ENCODE measurements at places on chromosomes 13 and 19.

DNA sequence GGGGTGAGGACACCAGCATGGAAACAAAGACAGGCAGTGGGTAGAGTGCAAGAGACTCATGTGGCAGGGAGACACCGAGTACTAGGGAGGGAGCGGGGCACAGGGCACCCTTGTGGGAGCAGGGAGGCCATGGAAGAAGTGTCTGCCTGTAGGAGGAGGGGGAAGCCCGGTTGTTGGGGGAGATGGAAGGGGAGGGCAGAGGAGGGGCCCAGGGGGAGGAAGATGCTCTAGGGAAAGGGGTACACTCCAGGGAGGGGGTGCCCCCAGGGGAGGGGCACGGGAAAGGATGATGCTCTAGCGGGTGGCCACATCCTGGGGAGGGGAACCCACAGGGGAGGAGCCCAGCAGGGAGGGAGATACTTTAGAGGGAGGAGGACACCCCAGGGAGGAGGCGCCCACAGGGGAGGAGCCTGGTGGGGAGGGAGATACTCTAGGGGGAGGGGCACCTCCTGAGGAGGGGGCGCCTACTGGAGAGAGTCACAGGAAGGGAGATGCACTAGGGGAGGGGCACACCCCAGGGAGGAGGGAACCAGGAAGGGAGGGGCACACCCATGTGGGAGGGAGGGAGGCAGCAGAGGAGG lies 24.9 kb downstream of the CPAMD8 start:
- no peak for DNase-seq

GRCh38 chr19:54485851-54486250 lies 12.8 kb upstream of the CDC42EP5 start:
- no peak for DNase-seq

DNA sequence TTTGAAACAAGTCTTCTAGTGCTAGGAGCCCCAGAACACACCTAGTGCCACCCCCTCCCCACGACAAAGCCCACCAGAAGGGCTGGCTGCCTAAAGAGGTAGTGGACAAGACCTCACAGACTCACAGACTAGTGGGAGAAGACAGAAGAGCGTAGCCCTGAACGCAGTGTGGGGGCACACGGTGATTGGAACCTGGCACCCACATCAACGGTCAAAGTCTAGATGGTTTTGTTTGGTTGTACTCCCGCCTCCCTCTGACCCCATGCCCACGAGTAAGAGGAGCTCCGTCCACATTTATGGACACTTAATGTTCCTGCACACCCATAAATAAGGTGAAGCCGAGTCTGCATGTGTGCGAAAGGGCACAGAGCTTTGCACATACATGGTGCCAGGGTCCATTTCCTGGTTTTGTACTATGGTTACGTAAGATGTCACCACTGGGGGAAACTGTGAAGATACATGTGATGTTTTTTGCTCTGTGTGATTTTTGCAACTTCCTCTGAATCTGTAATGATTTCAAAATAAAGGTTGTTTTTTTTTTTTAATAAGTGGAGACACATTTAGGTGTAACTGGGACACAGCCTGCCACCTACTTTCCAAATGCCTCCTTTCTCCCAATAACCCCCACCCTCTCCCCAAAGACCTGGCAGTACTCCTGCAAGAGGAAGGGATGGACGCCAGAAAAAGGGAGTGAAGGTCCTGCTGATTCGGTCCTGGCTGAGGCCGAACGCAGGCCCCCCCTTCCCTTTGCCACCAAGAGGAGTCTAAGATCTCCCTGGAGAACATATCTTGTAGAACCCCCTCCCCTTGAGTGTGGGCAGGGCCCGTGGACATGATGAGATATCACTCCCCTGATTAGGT lies 72.8 kb downstream of the GNG7 start:
- no peak for DNase-seq

DNA sequence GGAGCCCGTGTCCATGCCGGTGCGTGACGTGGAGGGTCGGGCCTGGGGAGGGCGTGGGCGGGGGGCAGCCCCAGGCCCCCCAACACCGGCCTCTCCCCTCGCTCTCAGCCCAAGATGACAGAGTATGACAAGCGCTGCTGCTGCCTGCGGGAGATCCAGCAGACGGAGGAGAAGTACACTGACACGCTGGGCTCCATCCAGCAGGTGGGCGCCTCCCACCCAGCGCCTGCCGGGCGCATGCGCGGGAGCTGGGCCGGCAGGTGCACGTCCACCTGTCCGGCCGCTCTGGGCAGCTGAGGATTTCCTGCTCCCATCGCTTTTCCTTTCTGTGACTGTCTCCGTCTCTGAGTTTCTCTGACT lies 49.8 kb downstream of the VAV1 start:
- DNase-seq = peak; percentile 3

GRCh38 chr19:6718111-6718740 lies 2.2 kb downstream of the C3 start:
- no peak for DNase-seq

- DNase-seq = peak; percentile 60
Measured at GRCh38 chr13:99658261-99658991, 157.2 kb downstream of the TM9SF2 start.

- DNase-seq = no peak
Measured at GRCh38 chr19:55173714-55174409, 6.2 kb downstream of the SYT5 start.

DNA sequence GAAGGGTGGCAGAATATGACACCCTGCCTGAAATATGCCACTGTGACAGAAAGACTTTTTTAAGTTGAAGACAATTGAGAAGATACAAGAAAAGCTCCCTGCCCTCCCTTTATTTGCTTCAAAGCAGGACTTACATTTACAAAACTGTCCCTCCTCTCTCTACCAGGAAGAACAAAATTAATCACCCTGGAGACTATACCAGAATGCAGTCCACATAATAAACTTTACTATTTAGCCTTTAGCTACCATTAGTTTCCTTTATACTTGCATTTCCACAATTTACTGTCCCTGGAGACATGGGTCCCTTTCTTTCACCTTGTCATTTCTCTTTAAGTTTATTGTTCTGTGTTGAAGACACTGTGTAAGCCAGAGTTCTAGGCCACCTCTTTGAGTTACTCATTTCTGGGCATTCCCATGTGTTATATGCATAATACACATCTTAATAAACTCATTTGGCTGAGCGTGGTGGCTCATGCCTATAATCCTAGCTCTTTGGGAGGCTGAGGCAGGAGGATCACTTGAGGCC lies 238.8 kb downstream of the RFC3 start:
- DNase-seq = no peak

- no peak for DNase-seq
Measured at GRCh38 chr13:83297586-83298290, 584.5 kb downstream of the SLITRK1 start.

DNA sequence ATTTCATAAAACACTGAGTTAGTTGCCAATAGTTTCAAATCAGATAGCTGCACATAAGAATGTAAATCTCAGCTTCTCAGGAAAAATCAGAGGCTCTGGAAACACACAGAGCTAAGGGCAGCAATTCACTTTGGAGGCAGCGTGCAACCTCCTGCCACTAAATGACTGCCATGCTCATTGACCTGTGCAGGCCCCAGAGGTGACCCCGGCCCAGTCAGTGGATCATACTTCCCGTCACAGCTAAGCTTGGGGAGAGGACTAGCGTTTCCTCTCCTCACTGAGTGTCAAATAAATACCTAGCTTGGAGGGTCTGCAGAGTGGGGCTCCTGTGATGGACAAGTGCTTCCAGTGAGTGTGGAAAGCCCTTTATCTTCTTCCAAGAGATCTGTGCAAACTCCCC lies 67.2 kb downstream of the UQCRFS1 start:
- DNase-seq = no peak

Measured in NCI-H510A treated with DMSO at 0.1 percent for 48 hours (cell line).